ENCODE measurements at places on chromosomes 3 and 15.

- no peak for DNase-seq
Observed at GRCh38 chr3:173066044-173067004, 74.7 kb downstream of the SPATA16 start.

DNA sequence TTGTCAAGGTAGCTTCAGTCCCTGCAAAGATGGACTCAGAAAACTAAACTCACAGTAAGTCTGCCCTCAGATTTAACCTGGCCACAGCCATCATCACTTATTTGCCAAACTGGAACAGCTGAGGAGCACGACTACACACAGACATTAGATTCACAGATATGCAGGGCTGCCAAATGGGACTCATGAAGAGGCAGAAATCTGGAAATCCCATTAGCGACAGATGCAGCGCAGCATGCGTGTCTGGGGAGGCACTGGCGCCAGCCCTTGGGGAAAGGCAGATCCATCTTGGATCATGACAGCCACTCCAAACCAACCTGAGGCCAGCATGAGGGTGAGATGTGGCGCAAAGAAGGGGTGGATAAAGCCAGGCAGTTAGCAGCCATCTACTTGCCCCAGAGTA lies 160.7 kb upstream of the TSC22D2 start:
- no peak for DNase-seq

GRCh38 chr3:50481992-50482391 lies 21.4 kb downstream of the CACNA2D2 start:
- DNase-seq = no peak

GRCh38 chr3:106135451-106136160 lies 266.8 kb upstream of the CBLB start:
- DNase-seq = no peak

DNA sequence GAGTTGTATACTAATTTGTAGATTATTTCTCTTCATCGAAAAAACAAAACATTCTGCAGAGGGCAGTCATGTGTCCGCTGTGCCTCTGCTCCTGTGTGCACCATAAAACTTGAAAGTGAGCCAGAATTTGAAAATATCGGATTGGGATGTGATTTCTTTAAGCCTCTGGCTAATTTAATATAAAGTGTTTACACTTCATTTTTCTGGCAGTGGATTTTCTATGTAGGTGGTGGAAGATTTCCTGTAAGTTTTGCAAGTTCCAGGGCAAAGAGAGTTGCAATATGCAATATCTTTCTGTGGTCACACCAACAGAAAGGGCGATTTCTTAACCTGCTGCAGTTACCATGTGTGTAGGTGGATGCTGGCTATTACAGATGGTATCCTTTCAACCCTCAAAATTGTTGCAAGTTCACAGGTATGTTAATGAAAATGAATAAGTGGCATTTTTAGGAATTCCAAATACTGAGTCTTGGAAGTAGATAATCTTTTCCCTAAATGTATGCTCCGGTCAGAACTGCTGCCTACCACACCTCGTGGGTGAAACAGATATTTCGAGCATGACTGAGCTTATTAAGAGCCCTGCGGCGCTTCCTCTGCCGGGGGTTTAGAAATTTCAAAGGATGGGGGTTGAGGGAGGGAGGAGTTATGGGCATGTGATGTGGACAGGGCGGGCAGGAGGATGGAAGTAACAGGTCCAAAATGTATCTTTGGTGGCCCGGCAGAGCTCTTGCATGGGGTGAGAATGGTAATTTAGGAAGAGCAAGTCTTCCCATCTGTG lies 134.0 kb downstream of the PGPEP1L start:
- DNase-seq = peak; percentile 38

DNA sequence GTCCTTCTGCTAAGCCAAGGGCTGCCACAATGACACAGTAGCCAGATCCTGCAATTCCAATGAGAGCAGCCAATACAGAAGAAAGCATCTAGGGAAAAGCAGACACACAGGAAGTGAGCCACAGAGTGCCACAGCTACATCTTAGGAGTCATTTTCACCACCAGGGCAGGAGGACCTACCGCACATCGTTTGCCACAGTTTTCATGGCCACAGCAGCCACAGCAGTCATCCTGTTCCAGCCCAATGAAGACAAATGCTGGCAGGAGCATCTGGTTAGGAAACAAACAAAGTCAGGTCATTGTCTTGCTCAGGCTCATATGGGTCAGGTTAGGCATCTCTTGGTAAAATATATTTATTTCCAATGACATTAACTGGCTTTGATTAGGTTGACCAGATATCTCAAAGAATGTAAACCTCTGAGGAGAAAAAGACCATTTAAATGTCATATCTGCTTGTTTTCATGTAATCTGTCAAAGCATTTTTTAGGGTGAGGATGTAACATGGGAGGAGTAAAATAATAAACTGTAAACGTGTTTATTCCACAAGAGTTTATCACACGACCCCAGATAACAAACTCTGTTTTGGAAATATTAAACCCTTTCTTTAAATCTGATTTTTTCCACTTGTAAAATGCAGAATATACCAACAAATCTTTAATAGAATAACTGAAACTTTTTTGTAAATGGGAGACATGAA lies 1.8 kb downstream of the TM4SF1 start:
- DNase-seq = no peak

DNA sequence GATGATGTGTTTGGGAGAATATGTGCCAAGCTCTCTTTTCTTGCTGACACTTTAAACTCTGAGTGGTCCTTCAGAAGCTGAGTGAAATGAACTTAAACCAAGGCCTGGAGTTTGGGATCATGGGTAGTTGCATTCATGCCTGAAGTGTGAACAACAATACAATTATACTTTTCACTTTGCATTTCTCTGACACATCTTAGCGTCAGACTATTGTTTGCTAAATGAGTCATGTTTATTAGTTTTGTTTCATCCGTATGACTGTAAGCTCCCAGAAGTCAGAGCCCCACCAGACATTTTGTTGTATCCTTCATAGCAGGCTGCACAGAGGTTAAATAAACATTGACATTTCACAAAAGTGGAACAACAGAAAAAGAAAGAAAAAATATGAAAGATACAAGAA lies 542.6 kb downstream of the TUSC7 start:
- no peak for DNase-seq

GRCh38 chr15:64847448-64847847 lies 5.7 kb downstream of the PLEKHO2 start:
- DNase-seq = no peak
